ENCODE measurements at places on chromosomes 2 and 18.

- no peak for DNase-seq
These were observed 187.5 kb upstream of the DTNA start for GRCh38 chr18:34522603-34523002.

DNA sequence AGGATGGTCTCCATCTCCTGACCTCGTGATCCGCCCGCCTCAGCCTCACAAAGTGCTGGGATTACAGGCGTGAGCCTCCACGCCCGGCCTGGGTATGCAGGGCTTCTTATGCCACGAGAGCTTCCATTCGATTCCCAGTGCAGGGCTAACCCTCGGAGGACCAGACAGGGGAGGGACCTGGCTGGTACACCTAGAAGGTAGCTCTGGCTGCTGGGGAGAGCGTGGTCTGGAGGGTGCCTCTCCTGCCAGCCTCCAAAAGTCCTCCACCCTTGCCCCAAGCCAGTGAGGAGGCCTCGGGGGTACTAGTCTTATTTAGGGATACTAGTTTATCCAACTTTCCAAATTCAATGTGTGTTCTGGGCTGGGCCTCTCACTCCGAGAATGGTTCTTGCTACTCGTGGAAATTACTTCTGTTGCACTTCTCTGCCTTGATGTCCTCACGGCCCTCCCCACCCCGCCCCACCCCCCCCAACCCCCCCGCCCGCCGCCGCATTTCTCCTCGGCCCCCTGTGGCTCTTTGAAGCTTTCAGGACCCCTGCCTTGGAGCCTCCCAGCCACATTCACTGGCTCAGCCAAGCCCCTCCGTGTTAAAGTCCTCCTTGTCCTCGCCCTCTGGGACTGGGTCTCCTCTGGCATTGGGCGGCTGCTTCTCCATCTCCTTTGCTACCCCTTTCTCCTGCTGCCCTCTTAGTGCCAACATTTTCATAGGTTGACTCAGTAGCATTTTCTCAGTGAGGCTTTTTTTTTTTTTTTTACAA, 143.0 kb upstream of the EPAS1 start:
- DNase-seq = no peak

GRCh38 chr2:190150413-190150812, 87.9 kb upstream of the MSTN start:
- no peak for DNase-seq

- no peak for DNase-seq
These were observed 252.8 kb upstream of the APCDD1 start for GRCh38 chr18:10201659-10202058.

DNA sequence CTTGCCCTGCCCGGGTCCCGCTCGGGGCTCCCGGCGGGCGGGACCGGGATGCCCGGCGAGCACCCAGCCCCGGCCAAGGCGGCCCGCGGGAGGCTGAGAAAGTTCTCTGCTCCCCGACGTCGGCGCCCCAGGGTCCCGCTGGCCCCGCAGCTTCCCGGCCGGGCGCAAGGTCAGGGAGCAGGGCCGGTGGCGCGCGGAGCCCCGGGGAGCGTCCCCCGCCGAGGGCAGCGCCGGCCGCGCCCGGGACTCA, 331 bp downstream of the SERPINE2 start:
- DNase-seq = no peak

DNA sequence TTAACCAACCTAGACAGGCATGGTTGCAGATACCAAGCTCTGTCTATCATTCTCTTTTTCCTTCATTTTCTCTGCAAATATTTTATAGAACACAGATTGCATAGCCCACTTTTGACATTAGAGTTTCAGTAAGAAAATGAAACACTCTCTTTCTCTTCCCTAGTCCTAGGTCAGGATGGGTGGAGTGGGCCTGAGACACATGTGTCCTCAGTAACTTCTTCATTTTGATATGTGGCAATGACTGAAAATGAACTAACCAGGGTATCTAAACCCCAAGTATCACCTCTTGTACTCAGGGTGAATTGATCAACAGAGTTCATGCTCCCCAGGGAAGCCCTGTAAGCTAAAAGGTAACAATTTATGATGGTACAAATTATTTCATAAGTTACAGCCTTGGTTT, 37.0 kb upstream of the KYNU start:
- no peak for DNase-seq

DNA sequence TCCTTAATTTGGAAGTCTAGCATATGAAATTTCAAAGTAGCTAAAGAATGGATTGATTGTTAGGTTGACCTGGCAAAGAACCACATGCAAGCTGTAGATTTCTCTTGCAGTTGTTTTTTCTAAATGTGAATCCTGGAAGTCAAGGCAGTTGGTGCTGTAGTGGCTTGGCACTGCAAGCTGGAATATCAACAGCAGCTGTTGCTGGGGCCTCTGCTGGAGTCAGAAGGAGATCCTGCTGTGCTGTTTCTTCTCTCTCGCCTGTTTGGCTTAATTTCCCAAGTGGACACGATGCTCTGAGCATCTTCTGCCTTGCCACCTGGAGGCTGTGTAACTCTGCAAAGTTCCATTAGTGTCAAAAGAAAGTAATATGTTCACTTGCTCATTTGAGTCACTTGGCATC, 12.6 kb downstream of the PIK3C3 start:
- no peak for DNase-seq

GRCh38 chr2:160492401-160493226, 993 bp downstream of the RBMS1 start:
- DNase-seq = peak; percentile 28

DNA sequence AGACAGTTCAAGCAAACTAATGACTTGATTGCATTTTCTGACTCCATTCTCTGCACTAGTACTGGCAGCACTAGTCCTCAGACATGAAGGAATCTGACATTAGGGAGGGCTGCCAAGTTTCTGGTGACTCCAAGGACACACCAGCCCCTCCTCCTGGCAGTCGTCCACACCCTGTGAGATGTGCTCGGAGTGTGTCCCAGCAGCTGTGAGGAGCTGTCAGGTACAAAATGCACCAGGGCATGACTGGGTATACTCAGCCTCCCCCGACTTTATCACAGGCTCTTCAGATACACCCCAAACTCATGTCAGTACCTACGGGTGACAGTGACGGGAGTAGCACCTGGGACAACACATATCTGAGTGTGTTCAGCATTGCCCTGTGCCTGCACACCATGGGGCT, 43.1 kb downstream of the EDAR start:
- DNase-seq = no peak

DNA sequence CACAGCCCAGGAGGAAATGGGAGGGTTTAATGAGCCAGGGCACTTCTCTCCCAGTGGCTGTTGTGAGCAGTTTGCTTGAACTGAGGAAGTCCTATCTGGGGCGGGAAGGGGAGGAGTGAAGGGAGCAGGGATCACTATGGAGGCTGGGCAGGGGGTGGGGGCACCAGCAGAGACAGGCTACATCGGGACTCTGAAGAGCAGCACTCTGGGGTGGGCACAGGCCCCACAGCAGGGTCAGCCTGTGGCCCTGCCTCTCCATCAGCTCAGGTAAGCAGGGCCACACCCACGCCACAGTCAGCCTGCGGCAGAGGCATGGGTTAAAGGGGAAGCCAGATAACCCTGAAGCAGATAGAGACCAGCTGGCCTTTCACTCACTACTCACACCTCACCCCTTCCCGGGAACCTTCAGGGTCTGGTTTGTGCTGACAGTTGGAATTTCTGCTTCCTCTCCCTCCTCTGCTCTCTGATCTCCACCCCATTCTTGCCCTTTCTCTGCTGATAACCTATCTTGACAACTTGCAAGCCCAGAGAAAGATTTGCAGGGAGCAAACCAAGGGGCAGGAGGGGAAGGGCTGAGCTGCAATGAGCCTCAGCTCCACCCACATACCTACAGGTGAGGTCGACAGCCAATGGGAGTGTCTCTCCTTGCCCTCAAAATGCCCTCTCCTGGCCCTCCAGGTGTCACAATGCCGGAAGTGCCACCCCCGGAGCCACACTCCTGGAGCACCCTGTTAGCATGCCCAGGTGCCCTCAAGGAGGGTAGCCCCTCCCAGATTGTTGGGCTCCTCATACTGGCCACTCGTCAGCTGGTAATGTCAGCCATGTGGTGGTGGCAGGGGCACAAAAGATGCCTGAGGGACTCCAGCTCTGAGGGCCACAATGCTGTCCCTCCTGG, 3.7 kb downstream of the SIGLEC15 start:
- no peak for DNase-seq

DNA sequence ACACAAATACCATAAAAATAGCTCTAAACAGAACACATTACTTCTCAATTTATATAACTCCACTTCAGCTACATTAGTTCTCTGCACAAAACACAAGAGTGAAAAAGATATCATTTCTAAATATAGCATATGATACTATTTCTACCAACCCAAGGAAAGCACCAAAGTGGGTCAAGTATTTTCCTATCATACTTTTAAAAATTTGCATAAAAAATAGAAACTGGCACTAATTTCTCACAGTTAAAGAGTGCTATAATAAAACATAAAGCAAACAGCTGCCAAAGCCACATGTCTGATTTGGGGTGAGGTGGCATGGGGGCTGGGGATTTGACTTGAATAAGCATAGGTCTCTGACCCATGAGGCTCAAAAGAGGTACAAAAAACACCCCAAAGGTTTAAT, 61.5 kb downstream of the BARD1 start:
- DNase-seq = no peak

DNA sequence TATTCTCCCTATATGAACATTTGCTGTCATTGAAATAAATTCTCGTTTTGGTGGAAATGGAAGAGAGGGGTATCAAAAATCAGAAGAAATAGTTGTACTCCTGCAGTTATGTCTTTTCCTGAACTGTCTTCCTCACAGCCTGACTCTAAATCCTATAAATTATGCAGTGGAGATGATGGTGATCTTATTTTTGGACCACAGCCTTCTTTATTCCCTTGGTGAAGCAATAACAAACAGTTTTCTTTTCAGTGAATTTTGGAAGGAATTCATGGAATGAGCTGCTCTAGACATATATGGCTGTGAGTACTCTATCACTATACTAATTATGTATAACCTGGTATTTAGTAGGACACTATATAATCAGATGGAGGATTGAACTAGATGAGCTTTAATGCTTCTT, 1.7 kb upstream of the SLC25A12 start:
- no peak for DNase-seq

DNA sequence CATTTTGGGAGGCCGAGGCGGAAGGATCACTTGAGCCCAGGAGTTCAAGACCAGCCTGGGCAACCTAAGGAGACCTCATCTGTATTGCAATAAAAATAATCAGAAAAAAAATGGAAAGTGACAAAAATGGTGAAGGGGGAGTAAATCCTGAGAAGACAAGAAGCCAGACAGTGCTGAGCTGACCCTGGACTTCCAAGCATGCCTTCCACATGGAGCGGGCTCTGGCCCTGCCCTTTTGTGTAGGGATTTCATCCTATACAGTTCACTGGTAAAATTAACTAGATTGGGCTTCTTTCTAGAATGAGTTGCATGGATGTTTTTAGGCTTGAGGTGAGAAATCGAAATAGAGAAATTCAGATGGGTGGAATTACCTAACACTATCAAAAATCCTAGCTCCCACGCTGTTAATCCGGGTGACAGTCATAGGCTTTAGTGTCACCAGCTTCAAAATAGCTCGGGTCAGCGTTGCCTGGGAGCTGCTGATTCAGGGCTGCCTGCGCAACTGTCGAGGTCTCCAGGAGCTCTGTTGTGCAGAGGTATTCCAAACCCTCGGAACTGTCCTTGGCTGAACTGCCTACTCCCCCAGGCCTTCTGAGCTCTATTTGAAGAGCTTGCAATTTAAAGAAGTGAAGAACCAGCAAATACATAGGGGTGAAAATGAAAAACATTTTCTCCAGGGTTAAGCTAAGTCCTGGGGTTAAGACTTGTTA, 21.5 kb upstream of the ZNF532 start:
- no peak for DNase-seq

DNA sequence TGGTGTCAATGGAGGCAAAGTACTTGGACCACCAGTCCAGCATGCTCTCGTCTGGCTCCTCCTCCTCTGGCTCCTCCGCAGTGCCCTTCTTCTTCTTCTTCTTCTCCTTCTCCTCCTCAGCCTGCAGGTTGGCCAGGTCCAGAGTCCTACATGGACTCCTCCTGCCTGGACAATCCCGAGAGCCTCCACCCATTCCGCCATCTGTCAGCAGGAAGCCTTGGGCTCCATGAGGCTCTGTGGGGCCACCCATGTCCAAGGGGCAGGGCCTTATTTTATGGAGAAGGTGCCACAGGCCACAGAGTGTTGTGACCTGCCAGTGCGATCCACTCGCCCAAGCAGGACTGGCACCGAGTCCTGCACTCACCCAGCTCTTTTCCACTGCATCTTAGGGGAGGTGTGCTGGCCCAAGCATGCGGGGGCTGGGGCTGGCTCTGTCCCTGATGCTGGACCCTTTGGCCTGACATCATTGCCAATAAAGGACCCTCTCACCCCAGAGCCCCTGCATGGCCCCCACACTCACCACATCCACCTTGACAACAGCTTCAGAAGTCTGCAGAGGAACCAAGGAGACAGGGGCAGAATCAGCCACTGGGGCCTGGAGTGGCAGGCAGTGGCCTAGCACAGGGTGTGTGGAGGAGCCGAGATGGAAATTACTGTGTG, 7.2 kb downstream of the OTOF start:
- DNase-seq = no peak

DNA sequence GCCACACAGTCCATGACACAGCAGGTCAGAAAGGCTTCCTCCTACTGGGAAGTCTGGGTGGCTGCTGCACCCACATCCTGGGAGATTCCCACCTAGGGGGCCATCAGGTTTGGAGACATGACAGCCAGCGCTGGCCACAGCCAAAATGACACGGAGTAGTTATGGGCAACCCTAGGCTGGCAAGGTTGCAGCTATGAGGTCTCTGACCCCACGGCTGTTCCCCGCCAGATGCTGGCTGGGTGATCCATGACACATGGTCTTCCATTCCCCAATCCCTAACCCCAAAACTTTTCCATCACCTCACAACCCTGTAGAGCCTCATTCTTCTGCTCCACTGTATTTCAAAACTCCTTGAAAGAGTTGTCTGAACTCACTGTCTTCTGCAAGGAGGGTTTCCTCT, 42.7 kb upstream of the EPAS1 start:
- DNase-seq = no peak

DNA sequence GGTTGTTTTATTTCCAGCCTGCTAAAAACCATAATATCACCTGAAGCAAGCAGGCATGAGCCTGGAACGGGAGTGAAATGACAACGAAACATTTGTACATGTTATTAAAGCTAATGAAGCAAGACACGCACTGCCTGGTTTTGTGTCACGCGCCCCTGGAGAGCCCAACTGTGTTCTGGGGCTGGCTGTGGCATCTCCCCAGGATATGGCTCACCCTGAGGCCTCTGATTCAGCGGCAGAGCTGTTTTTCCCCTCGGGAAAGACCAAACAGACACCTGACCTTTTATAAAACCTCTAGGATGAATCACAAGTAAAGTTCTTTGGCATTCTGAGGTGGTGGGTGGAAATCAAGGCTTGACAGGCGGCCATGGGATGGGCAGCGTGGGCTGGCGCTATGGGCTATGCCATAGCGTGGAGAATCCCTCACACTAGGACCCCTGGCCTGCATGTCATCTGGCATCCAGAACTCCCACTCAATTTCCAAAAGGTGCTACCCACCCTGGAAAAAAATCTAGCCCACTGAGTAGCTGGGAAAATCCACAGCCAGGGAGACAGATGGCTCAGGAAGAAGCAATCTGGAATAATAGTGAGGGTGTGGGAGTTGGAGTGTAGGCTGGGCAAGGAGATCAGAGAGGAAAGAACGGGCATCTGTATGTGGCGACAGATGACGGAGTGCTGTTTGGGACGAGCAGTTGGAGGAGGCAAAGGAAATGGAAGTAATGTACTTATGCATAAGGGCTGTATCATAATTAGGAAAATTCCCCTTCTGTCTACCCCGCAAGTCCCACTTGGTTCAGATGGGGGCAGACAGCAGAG, 262.0 kb downstream of the AFF3 start:
- peak; percentile 58 for DNase-seq

- no peak for DNase-seq
These were observed 28.2 kb downstream of the DTNA start for GRCh38 chr18:34738175-34738894.
